Stimulated activated CD4-positive, alpha-beta T cell treated with anti-CD3 and anti-CD28 coated beads, Interleukin-12 subunit alpha, Interleukin-12 subunit beta, amount 100 ng/mL, for 24 hours (primary cell): ENCODE measurements at places on chromosomes 5 and 9.

DNA sequence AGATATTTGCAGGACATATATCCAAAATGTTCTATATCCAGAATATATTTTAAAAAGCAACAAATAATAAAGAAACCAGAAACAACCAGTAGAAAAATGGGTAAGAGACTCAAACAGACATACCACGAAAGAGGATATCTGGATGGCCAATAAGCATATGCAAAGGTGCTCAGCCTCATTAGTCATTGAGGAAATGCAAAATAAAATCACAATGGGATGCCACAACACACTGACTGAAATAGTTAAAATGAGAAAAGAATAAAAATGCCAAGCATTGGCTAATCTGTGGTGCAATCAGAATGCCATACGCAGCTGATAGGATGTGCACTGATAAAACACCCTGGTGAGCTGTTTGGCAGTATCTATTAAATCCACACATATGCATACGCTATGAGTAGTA lies 265.8 kb upstream of the ANKH start:
- no peak for DNase-seq

DNA sequence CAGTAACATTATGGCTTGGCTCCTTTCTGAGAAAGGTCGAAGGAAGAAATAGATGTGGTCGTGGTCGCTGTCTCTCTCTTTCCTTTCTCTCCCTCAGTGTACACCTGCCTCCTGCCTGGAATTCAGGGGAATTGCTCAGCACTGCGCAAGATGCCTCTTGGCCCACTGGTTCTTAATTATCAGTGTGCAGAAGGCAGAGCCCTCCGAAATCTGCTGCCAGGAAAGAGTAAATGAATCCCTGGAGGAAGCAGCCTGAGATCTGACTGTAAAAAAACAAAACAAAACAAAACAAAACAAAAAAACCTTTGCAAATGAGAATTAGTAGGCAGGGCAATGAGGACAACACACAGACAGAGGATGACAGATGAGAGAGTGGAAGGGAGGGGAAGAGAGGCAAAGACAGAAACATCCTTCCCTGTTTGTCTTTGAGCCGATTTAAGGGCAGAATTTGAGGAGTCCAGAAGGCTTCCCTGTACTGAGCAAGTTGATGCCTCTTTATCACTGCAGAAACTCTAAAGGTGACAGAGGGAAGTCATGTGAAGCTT lies 113.8 kb upstream of the PUM3 start:
- DNase-seq: no peak

- no peak for DNase-seq
Observed at GRCh38 chr9:96158909-96159575, 142.9 kb downstream of the HSD17B3 start.

DNA sequence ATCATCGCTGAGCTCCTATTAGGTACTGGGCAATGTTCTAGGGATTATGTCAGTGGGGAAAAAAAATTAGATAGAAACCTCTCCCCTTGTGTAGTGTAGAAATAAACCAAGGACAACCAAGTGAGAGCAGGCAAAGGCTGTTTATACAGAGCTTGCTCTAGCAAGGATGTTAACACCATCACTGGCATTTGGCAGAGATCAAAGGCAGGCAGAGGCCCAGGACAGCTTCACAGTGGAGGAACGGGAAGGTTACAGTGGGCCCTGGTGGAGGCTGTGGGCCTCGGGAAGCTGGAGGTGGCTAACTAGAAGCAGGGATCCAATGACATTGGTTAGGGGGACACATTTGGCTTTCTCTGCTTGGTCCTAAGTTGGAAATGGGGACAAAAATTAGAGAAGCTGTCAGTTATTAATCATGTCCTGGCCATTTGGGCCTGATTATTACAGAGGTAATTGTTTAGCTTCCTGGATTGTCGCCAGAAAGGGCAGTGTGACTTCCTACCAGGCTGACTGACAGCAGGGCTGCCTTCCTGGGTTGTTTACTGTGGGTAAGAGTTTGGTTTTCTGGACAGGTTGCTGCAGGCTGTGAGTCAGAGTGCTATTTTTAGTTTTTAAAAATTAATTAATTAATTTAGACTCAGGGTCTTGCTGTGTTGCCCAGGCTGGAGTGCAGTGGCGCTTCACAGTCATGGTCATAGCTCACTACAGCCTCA lies 259.3 kb downstream of the ROR2 start:
- DNase-seq: no peak

GRCh38 chr9:121350993-121351561 lies 19.0 kb downstream of the STOM start:
- no peak for DNase-seq

DNA sequence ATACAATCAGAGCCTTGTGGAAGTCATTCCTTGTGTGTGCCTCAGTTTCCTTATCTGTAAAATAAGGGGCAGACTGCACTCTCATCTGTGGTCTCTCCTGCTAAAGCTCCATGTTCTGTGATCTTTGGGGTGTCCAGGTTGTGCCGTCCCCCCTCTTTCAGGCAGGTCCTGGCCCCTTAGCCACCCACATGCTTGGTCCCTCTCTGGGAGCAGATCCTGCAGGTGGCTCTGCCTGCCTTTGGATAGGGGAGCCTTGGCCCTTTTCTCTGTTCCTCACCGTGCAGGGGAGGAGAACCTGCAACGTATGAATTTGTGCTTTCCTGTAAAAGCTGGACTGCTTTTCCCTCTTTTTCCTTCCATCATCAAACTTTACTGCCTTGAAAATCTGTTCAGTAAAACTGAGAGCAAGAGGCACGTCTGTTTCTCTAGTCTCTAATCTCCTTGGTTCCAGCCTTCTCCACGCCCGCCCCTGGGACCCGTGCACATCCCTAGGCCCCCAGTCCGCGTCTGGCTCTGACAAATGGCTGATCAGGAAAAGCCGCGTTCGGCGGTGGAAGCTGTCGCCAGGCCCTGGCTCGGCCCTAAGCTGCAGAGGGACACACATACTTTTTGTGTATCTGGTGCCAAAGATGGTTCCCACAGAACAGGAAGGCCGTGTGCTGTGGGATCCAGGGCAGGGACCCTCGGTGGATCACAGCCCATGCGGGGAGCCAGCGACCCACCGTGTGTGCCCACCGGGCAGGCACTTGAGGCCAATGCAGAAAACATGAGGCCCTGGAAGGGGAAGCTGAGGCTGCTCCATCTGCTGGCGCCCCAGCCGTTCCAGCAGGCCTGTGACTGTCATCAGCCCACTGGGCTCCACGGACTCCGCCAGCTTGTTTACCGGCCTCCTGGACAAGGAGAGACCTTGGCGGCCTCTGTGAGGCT lies 43.4 kb upstream of the COL5A1 start:
- no peak for DNase-seq

GRCh38 chr9:136299541-136299940 lies 4.4 kb downstream of the CCDC187 start:
- DNase-seq: no peak

- DNase-seq: no peak
Observed at GRCh38 chr9:4967523-4967922, 17.5 kb upstream of the JAK2 start.
